Activated CD4-positive, alpha-beta T cell treated with anti-CD3 and anti-CD28 coated beads, Interleukin-2, amount 10 ng/mL, durations not matched to agents 7 days and 5 days (primary cell): ENCODE measurements at places on chromosomes 16 and 17.

DNA sequence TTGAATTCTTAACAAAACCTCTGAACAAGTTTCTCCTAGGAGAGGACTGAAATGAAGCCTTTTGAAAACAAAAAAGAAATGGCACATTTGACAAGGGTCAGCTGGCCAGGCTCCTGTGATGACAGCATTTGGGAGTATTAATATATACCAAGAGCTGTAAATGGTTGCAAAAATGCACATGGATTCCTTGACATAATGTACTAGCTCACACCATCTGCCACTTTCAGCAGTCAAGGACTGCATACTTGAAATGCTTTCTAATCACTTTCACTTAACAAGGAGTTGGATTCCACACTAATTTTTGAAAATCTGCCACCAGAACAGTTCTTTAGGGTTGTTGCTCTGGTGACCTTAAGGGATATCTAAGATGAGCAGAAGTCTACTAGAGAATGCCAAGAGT lies 236.7 kb upstream of the TOX3 start:
- no peak for DNase-seq

GRCh38 chr16:72604375-72604774 lies 432.4 kb upstream of the PMFBP1 start:
- no peak for DNase-seq

DNA sequence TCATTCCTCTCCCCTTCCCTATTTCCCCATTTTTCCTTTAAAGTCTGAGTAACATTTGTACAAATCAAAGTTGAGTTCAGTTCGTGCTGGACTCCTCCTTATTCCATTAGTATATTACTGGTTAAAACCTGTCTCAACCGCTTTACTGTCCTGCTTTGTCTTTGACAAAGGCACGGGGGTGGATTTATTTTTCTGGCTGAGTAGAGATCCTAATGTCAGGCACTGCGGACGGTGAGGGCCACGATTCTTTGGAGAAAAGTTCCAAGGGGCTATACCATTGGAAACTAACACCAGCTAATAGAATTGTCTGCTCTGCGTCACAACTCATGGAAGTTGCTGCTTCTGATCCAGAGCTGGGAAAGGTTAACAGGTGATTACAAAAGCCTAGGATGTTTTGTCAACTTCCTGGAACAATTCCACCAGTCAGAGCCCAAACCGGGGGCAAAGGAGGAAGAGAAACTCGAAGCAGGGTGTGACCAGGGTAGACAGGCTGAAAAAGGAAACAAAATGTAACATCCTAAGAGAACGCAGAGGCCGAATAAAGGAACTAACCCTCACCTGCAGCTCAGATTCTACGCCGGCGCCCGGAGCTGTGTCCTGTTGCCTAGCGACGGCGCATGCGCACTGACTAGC lies 12.4 kb downstream of the TAT start:
- DNase-seq = no peak

- no peak for DNase-seq
Observed at GRCh38 chr16:12582696-12583095, 221.0 kb downstream of the CPPED1 start.

DNA sequence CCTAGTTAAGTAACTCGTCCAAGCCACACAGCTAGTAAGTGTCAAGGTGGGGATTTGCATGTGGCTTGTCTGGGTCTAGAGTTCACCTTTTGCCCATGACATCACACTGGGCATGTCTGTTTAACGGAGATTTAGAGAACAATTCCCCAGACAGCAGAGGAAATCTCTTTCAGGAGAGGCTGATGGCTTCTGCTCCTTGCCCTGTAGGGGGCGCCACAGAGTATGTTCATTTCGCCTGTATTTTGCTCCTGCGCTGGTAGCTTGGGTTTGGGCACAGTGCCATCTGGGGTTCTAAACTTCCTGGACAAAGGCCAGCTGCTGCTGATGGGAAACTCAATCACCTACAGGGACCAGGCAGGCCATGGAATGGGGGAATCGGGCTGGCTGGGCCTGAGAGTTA lies 20.4 kb downstream of the OTOA start:
- DNase-seq = peak; percentile 31

GRCh38 chr16:3550851-3551847 lies 26.1 kb downstream of the NLRC3 start:
- no peak for DNase-seq

DNA sequence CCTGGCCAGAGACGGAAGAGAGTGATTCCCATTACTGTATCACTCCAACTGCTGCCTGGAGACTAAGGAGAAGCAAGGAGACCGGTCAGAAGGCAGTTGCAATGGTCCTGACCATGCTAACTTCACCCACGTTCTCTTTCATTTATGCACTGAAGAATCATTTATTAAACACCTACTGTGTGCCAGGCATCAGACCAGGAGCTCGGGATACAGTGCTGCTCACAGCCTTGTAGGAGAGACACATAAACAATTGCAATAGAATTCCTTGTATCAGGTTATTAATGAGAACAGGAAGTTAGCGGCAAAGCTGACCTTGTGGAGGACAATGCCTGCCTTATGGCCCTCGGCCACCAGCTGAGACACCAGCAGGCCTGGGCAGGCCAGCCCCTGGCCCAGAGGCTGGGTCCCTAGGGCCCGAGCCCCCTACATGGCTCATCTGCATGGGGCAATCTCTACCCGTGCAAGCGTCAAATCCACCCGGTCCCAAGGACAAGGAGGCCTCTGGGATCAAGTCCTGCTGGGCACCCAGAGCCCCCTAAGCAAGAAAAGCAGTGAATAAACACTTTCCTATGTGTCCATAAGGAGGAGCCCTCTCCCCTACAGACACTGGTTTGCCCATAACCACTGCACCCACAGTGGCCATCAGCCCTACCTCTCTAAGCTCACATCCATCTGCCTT lies 8.6 kb upstream of the ENPP7 start:
- DNase-seq = no peak

DNA sequence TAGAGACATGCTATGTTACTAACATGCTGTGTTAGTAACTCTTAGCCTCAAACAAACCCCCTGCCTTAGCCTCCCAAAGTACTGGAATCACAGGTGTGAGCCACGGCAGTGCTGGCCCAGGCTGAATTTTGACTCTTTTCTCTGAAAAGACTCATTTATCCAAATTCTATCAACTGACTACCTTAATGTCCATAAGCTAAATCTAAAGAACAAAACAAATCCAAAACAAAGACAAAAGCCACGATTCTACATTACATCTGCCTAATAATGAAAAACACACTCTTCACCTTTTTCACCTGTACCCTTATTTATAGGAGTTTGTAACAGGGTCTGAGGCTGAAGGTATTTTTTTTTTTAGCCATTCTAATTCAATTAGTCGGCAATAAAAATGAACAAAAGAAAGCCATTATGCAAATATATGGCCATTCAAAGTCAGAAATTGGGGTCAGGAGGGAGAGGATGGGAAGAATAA lies 432.5 kb downstream of the RBFOX1 start:
- no peak for DNase-seq

DNA sequence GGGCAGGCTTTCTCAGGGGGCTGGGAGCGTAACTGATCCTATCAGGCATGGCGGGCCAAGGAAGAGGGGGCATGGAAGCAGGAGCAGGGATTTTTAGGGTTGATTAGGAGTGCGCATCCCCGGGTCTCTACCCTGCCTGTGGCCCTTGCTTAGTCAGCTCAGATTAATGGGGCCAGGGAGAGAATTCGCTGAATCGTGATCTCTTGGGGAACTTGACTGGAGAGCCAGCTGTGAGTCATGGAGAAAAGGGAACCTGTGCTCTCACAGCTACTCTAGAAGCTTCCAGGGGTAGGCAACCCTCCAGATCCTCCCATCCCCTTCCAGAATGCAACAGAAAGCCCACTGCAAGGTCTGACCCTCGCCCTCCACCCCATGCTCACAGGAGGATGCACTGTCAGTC lies 3.6 kb downstream of the FOXN1 start:
- no peak for DNase-seq

GRCh38 chr16:77236063-77236511 lies 36.9 kb downstream of the SYCE1L start:
- peak; percentile 90 for DNase-seq

- no peak for DNase-seq
Observed at GRCh38 chr17:59010026-59010425, 96.7 kb downstream of the TRIM37 start.

DNA sequence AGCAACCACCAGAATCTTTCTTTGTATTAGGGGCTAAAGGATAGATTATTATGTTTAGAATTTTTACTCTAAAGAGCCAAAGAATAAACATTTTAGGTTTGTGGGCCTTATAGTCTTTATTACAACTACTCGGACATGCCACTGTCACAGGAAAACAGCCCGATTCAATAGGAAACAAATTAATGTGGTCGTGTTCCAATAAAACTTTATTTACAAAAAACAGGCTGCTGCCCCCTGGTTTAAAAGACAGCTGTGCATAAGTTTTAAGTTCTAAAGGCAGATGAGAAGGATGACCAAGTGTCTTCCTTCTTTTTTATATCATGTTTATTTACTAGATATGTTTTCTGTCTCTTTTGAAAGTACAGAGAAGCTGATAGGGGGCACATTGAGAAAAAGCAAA lies 166.5 kb downstream of the HS3ST3A1 start:
- no peak for DNase-seq

- no peak for DNase-seq
Observed at GRCh38 chr17:63634163-63634562, 11.9 kb downstream of the MAP3K3 start.

DNA sequence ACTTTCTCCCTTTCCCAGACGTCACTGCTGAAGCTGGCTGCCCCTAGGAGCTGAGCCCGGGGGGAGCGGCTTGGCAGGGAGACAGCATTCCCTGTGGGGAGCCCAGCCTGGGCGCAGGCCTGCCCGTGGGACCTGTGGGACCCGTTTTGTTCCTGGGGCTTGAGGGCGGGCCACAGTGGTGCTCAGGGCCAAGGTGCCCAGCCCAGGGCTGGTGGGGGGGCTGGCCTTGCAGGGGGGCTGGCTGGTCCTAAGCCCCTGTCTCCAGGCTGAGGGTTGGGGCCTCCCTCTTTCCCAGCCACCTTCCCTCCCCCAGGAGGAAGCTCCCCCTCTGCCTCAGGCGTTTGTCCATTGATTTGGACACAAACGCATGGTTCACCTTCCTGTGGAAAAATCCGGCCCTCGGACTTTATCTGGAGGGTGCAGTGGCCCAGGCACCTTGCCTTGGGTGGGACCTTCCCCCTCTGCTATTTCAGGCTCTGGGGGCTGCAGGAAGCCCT lies 4.4 kb downstream of the NHERF2 start:
- DNase-seq = no peak

DNA sequence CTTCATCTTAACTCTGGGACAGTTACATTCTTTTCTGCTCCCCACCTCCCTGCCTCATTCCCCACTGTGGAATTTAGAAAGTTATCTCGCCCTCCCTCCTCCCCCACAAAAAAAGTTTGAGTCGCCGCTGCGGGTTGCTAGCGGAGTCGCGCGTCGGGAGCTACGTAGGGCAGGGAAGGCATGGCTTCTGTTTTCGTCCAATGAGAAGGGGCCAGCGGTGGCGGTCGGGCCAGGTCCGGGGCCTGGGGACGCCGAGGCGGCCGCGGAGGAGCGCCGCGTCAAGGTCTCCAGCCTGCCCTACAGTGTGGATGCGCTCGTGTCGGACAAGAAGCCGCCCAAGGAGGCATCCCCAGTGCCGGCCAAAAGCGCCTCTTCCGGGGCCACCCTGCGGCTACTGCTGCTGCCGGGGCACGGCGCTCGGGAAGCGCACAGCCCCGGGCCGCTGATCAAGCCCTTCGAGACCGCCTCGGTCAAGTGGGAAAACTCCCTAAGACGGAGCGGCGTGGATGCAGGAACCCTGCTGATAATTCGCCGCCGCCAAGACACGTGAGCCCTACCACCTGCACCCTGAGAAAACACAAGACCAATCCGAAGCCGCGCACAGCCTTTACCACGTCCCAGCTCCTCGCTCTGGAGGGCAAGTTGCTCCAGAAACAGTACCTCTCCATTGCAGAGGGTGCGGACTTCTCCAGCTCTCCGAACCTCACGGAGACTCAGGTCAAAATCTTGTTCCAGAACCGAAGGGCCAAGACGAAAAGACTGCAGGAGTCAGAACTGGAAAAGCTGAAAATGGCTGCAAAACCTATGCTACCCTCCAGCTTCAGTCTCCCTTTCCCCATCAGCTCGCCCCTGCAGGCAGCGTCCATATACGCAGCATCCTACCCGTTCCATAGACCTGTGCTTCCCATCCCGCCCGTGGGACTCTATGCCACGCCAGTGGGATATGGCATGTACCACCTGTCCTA lies 8.9 kb downstream of the OR4D1 start:
- peak; percentile 52 for DNase-seq

DNA sequence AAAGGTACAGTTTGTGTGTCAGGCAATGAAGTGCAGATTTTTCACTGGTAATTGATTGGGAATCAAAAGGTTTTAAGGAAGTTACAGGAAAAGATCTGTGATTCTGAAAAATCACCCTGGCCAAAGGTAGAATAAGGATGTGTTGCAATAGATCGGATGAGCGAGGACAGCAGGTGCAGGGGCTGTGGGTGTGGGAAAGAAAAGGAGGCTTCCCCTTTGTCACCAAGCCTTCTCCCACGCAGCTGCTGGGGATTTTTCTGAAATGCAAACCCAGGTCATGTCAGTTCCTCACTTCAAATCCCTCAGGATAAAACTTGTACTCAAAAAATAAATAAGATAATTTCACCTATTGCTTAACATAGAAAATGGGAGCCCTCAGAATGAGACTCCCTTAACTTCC lies 47.9 kb upstream of the ARHGAP17 start:
- no peak for DNase-seq

GRCh38 chr16:85636234-85636812 lies 23.2 kb downstream of the GSE1 start:
- no peak for DNase-seq

- DNase-seq = peak; percentile 26
Observed at GRCh38 chr16:23836078-23836403, 258 bp downstream of the PRKCB start.

- DNase-seq = no peak
Observed at GRCh38 chr16:58462499-58462996, 37.4 kb upstream of the NDRG4 start.

DNA sequence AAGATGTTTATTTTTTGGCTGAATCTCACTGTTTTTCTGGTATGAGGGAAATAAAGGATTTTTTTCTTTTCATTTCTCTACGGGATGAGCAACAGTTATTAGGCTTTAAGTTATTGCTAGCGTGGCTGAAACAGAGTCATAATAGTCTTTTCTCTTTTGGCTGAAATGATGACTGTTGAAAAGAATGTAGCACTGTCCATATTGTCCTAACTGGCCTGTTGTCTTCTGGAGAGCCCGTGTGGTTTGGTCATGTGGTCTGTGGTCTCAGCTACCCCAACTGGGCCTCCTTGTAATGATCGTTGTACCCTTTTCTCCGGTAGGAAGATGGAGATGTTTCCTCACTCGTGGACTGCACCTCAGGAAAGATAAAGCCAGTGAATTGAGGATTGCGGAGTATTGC lies 36.6 kb downstream of the EPN2 start:
- DNase-seq = no peak

GRCh38 chr17:1197781-1198490 lies 18.2 kb upstream of the ABR start:
- peak; percentile 63 for DNase-seq

DNA sequence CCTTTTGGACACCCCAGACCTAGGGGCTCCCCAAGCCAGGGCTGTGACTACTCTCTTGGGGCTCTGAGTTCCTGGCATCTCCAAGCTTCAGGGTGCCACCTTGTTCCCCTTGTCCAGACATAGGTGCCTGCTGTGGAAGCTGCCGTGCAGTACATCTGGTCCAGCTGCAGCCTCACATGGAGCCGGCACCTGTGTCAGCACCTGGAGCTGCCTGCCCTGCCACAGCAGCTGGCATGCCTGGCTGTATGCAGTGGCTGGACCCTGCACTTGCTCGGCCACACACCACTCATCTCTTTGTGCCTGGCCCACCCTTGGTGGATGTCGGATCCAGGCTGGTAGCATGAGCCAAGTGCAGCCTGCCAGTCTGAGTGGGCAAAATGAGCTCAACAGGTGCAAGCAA lies 775.8 kb downstream of the CDH11 start:
- no peak for DNase-seq

GRCh38 chr17:43667947-43668348 lies 6.2 kb upstream of the MEOX1 start:
- no peak for DNase-seq
